ENCODE measurements at places on chromosomes 4 and X.

GRCh38 chrX:50700921-50701320, 113.1 kb downstream of the SHROOM4 start:
- DNase-seq, result no peak

- DNase-seq, result no peak
Measured at GRCh38 chr4:26074712-26075430, 160.9 kb downstream of the SMIM20 start.

DNA sequence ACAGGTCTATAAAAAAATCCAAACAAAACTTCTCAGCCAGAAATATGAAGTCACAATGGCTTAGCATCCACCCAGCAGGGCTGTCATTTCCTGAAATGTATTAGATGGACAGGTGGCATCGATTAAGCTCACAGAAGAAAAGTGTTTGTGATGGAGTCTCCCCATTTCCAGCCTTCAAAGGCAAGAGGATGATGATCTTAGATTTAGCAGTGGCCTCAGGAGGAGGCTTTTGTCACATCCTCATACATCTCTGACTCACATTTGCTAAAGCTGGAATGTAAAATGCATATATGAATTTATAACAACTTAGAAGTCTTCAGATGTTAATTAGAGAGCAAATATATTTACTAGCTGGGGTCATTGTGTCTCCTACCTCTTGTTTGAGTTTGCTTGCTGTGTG, 441.9 kb downstream of the SPRY1 start:
- DNase-seq, result no peak

DNA sequence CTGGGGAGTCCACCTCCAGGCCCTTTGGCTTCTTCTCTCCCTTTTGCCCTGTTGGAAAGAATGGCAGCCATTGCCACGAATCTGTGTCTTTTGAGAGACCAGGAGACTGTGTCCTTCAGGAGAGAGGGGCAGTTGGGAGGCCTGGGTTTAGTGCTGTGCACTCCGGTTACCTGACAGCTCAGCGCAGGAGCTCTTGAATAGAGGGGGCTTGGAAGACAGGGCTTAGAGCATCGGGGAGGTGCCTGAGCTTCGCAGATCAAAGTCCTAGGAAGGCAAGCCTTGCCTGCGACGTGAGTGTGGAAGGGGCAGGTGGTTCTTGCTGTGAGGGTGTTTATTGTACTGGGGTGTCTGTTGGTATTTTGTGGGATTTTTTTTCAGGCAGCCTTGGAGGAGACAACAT, 41.9 kb upstream of the TADA2B start:
- no peak for DNase-seq

DNA sequence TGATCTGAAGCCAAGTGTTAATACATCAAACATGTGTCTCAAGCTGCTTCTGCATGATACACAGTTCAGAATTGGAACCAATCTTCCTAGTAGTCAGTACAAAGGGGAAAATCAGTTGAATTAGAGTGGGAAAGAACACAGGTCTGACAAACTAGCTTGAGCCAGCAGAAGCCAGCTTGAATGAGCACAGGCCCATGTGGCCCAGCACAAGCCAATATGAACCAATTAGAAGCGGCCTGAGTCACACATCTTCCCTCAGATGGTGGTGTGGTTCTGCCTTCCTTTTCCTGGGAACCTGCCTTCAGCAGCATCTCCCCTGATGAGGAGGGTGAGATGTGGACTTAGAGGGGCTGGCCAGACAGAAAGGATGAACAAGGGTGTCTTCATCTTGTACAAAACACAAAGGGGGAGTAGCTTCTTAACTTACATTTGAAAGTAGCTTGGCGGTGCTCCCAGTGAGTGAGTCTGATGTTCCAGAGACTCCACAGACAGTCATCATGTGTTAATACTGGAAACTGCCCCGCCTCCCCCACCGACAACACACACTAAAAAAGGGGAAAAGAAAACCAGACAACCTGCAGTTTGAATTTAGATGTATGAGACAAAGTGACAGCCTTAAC, 72.0 kb downstream of the FRMPD4 start:
- DNase-seq, result no peak

DNA sequence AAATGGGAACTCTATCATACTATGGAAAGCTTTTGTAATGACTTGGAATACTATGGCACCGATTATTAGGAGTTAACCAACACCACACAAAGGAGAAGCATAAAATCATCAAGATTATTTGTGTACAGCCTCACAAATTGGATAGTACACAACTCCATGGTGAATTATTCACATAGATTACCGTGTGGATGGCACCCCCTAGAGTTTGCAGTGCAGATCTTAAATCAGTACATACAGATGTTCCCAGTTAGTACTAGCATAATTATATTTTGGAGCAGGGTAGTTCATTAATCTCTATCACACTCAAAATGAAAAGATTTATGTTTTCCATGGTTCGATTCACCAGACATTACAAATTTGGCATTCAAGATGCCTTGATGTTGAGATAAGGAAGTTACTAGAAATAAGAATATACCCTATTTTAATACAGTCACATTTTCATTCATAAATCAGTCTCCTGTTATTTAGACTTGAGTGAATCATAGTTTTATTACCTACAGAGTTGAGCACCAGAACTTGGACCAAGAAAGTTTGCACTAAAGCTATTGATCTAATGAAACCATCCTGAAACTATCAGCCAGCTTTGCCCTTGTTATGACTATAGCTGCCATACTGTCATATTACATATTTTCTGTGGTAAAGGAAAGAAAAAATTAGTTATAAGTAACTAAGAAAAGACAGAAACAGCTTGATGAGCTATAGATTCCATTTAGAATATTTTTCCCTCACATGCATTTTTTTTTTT, 531.8 kb downstream of the GLUD2 start:
- DNase-seq, result no peak

GRCh38 chr4:33948921-33949320, 2295.4 kb downstream of the ARAP2 start:
- DNase-seq, result no peak

GRCh38 chr4:2472187-2472586, 3.3 kb downstream of the RNF4 start:
- DNase-seq, result no peak

- DNase-seq, result no peak
Measured at GRCh38 chr4:120694973-120695372, 227.6 kb downstream of the PRDM5 start.

DNA sequence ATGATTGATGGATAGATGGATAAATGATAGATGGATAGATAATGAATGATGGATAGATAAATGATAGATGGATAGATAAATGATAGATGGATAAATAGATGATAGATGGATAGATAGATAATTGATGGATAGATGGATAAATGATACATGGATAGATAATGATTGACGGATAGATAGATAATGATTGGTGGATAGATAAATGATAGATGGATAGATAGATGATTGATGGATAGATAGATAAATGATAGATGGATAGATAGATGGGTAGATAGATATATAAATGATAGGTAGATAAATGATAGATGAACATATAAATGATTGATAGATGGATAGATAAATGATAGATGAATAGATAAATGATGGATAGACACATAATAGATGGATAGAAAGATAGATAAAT, 49.5 kb upstream of the SHOX start:
- no peak for DNase-seq

DNA sequence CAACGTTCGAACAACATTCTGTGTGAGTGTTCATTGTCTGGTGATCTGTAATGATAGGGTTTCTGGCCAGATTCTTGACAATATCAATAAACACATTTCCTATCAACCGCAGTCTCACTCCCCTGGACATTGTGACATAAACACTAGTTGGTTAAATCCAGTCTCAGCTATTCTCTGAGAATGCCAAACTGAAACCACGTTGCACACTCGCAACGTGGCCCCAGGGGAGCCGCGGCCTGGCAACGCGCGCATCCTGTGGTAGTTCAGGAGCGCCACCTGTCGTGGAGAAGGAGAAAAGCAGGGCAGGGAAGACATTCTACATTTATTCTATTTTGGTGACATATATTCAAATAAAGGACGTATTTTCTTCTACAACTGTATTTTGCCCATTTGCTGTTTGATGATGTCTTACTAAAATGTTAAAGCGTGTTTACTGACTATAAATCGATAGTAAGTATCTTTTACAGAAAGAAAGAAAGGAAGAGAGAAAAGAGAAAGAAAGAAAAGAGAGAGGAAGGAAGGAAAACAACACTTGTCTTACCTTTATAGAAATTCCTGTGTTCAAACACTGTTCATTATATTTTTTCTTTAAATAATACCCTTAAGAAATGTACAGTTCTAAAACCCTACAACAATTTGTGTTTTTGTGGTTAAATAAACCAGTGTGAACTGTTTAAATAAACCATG, 738.3 kb upstream of the FRG1 start:
- DNase-seq, result no peak

DNA sequence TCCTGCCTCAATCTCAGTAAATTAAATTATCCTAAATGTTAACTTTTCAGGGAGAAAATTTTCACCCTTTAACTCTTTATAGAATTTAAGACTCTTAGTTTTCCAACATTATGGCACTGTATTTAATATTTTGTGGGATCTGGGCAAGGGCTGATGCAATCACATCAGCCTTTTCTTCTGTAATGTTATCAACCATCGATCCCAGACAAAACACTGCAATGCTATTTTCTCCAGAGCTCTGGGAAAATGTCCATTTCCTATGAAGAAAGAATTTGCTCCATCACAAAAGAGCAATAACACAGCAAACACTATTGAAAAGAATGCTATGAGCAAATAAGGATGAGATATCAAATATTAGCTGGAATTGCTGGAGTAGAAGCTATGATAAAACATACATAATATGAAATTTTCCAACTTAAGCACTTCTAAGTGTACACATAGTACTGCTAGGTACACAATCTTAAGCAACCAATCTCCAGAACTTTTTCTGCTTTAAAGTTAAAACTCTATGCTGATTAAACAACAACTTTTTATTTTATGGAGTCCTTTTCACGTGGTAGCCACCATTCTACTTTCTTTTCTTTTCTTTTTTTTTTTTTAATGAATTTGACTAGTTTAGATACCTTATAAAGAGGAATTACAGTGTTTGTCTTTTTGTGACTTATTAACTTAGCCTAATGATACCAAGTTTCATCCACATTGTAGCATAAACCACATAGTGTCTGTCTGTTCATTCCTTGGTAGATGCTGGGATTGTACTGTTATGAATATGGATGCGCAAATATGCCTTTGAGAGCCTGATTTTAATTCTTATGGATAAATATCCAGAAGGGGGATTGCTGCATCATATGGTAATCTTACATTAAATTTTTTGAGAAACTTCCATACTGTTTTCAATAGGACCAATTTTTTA, 43.6 kb downstream of the UGT2A3 start:
- DNase-seq, result no peak

DNA sequence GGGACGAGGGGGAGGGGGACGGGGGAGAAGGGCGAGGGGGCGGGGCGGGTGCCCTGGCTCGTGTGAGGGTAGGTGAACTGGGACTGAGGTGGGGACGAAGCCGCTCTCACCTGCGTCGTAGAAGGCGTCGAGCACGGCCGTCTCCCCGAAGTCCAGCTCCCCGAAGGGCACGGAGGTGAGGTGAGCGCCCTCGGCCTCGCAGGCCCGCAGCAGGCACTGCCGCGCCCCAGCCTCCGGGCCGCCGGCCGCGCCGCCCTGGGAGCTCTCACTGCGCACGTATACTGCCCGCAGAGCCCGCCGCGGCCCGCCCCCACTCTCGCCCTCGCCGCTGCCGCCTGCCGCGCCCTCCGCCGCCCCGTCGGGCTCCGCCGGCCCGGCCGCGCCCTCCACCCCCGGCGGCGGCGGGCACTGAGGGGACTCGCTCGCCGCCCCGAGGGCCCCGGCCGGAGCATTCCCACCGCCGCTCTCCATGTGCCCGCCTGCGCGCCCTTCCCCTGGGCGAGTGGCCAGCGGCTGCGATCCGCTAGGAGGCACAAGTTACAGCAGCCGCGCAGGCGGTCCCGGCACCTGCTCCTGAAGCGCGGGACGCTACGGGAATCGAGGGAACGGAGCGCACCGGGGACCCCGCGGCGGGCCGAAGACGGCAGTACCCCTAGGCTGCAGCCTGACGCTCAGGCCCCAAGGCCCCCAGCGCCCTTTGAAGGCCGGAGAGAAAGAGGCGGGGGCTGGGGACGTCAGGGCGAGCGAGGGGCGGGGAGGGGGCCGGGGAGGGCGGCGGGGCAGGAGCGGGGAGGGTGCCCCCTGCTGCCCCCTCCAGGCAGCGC, at the start of gene MAP3K15:
Gene MAP3K15, minus strand, starts transcription at position 718 of the 824 bp plus-strand sequence. Its CDS starts 247 bp downstream, at position 471.
- DNase-seq, result peak; percentile 32

DNA sequence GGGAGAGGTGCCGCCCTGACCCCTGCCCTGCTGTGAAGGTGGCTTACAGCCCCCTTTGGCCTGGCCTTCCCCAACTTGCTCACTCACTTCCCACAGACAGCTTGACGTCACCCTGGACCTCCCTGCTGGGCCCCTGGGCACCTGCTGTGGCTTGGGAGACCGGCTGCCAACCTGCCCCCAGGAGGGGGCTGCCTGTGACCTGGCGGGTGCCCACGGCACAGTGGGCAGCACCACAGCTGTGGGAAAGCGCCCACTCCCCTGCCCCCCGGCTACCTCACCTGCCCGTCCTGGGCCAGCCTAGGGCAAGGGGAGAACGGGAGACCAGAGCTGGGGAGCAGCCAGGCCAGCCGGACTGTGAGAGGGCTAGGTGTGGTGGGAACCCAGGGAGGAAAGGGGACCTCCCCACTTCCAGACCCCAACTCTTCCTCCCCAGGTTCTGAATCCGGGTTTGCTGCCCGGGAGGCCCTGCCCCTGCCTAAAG, 2.4 kb upstream of the ZFP92 start:
- no peak for DNase-seq

DNA sequence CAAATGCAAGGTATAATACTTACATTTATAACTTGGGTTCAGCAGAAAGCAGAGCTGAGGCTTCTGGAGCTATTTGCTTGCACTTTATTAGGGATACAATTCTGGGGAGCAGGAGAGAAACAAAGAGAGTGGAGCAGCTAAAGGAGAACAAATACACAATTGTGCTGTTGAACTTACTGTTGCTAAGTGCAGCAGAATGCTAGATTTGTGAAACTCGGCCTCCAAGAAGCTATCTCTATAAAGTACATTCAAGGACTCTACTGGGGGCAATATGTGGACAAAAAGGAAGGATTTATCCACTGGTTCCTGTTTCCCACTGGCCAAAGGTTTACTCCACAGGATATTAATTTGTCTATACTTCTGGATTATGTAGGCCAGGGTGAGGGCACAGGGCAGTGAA, 86.8 kb downstream of the PPP1R2C start:
- DNase-seq, result no peak

- DNase-seq, result no peak
Measured at GRCh38 chr4:73507541-73507940, 26.0 kb downstream of the AFM start.

- no peak for DNase-seq
Measured at GRCh38 chrX:120468479-120468824, 644 bp downstream of the LAMP2 start.
